ENCODE measurements at places on chromosomes 3 and 15.

GRCh38 chr3:50950591-50950990, 275.9 kb downstream of the DOCK3 start:
- no peak overlapping the region for H3K27ac ChIP-seq
- peak overlapping the region; percentile 64 for H3K4me3 ChIP-seq
- H3K27me3 ChIP-seq: peaks cover 10% of the 10 kb centered on the region

DNA sequence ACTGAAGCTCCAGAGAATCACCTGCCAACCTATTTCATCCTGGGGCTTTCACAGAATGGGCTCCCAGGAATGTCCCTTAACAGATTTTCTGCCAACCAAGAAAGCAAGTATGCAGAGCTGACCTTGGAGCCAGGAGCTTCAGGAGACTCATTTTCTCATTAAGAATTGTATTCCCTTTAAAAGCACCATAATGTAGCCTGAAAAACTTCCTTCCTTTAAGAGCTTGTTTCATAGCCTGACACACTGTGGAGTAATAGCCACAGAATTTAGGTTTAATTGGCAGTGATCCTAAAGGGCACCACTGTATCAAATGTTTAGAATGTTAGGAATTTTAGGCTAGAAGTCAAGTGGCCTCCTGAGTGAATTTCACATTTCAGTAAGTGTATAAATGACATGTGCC, 309.8 kb downstream of the GBE1 start:
- DNase-seq: no peak
- no peaks in the 10 kb centered on the region for H3K4me1 ChIP-seq
- no peak overlapping the region for H3K4me3 ChIP-seq
- no peaks in the 10 kb centered on the region for H3K36me3 ChIP-seq
- no peak overlapping the region for H3K27ac ChIP-seq

- no peak for DNase-seq
- H3K4me3 ChIP-seq: no peak overlapping the region
- no peak overlapping the region for H3K27ac ChIP-seq
- no peaks in the 10 kb centered on the region for H3K36me3 ChIP-seq
- H3K4me1 ChIP-seq: no peaks in the 10 kb centered on the region
These were observed 49.8 kb upstream of the CTDSPL start for GRCh38 chr3:37811625-37812498.

DNA sequence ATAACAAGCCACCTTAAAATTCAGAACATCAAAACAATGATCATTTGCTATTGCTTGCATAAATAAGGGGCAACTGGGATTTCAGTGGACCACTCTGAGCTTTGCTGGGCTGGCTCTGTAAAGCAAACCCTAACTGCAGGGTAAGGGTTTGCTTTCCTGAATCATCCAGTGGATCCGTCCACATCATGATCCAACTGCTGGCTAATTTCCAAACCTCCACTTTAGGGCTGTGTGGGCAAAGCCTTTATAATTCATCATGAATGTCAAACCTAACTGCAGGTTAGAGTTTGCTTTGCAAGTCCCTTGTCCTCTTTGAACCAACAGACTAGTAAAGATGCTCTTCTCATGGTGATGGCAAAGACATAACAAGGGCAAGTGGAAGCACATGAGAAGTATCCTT, 76.1 kb downstream of the SYNPR start:
- peaks cover 8% of the 10 kb centered on the region for H3K27me3 ChIP-seq
- no peaks in the 10 kb centered on the region for H3K36me3 ChIP-seq
- DNase-seq: no peak
- H3K4me3 ChIP-seq: no peak overlapping the region
- no peaks in the 10 kb centered on the region for H3K4me1 ChIP-seq
- no peak overlapping the region for H3K27ac ChIP-seq

DNA sequence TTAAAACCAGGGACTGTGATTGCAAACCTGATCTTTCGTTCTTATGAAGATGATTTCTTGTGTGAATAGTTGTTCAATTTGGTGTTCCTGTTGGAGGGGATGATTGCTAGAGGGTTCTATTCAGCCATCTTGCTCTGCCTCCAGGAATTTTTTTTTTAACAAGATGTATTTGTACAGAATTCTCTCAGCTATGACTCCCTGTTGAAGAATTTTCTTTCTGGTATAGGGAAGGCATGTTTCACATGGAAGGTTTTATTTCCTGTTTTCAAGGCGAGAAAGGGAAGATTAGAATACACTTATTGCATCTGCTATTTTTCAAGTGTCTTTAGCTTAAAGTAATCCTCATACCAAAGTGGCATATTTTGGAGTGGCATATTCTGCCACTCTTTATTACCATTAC, 5.6 kb upstream of the LRRC34 start:
- peaks cover 35% of the 10 kb centered on the region for H3K27me3 ChIP-seq
- H3K27ac ChIP-seq: no peak overlapping the region
- H3K4me3 ChIP-seq: no peak overlapping the region
- no peak for DNase-seq
- peaks cover 10% of the 10 kb centered on the region for H3K4me1 ChIP-seq
- H3K36me3 ChIP-seq: peaks cover 12% of the 10 kb centered on the region

GRCh38 chr3:72383883-72384282, 464.4 kb downstream of the SHQ1 start:
- no peak overlapping the region for H3K4me3 ChIP-seq
- no peak for DNase-seq
- no peaks in the 10 kb centered on the region for H3K27me3 ChIP-seq
- peaks cover 31% of the 10 kb centered on the region for H3K36me3 ChIP-seq
- H3K4me1 ChIP-seq: peaks cover 84% of the 10 kb centered on the region
- H3K27ac ChIP-seq: peak overlapping the region; percentile 26

DNA sequence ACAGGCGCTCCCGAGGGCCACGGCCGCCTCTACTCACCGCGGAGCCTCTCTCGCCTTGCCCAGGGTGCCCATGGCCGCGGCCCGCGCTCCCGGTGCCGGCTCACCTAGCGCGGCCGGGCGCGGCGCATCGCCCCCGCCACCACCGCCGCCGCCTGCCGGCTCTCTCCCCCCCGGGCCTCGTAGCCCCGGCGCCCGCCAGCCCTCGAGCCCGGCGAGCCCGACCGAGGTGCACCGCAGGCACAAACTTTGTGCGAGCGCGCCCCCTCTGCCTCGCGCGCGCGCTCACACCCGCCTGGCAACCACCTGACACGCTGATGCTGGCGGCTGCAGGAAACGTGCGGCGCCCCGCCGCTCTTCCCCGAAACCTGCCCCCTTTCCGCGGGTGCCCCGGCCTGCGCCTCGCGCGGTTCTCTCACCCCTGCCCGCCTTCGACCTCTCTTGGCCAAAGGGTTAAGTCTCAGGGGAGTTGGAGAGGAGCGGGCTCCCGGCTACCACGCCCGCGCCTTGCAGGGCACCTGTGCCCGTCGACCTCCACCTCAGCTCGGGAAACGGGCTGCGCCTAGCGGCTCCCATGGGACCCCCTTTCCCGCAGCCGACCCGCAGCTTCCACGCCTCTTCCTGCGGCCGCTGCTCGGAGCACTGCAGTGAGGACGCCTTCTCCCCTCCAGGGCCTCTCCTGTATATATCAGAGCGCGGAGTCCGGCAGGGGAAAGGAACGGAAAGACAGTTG, at the start of gene RASGRP1:
RASGRP1 (minus strand) TSS at position 258 of the 730 bp plus-strand sequence; CDS start at position 72, 186 bp downstream.
- H3K27ac ChIP-seq: peak within 1 kb of the TSS; percentile 98
- H3K4me3 ChIP-seq: peak within 1 kb of the TSS; percentile 97
- peak; percentile 84 for DNase-seq

DNA sequence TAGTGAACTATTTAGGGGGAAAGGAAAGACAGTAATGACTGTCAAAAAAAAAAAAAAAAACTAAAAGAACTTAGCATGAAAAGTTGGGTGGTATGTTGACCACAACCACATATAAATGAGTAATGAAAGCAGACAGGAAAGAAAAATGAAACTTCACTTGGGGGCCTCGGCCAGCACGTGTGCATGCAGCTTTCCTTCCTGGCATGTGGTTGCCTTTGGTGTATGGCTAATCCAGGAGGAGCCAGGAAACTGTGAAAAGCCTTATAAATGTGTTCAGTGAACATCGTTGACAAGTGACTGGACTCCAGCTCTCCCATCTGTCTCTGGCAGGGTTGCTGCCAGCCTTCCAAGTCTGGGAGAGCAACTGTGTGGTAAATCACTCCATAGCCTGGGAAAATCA, 195.1 kb downstream of the DTWD1 start:
- peaks cover 22% of the 10 kb centered on the region for H3K4me1 ChIP-seq
- no peaks in the 10 kb centered on the region for H3K36me3 ChIP-seq
- H3K27me3 ChIP-seq: peaks cover 2% of the 10 kb centered on the region
- no peak overlapping the region for H3K4me3 ChIP-seq

GRCh38 chr15:29074045-29074444, 188.3 kb downstream of the APBA2 start:
- H3K4me1 ChIP-seq: no peaks in the 10 kb centered on the region
- no peaks in the 10 kb centered on the region for H3K36me3 ChIP-seq

DNA sequence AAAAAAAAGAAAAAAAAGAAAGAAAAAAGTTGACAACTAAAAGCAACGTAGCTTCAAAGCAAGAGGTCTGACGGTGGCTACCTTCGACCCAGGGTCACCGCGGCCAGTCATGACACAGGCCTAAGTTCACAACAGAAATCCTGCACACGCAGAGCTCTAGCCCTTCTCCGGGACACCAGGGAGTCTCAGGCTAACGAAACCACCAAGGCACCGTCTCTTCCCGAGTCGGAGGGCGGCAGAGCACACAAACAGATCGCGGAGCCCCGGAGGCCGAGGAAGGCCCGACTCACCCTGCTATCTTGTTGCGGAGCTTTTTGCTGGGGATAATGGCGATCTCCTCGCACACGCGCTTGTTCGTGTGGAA, 584 bp downstream of the RPS17 start:
- peak overlapping the region; percentile 88 for H3K27ac ChIP-seq
- DNase-seq: no peak
- H3K4me1 ChIP-seq: peaks cover 21% of the 10 kb centered on the region
- H3K27me3 ChIP-seq: no peaks in the 10 kb centered on the region
- peaks cover 58% of the 10 kb centered on the region for H3K36me3 ChIP-seq

GRCh38 chr15:73637527-73637926, 4.3 kb upstream of the NPTN start:
- peaks cover 17% of the 10 kb centered on the region for H3K4me1 ChIP-seq
- H3K27me3 ChIP-seq: peaks cover 31% of the 10 kb centered on the region
- H3K36me3 ChIP-seq: no peaks in the 10 kb centered on the region
- no peak for DNase-seq

DNA sequence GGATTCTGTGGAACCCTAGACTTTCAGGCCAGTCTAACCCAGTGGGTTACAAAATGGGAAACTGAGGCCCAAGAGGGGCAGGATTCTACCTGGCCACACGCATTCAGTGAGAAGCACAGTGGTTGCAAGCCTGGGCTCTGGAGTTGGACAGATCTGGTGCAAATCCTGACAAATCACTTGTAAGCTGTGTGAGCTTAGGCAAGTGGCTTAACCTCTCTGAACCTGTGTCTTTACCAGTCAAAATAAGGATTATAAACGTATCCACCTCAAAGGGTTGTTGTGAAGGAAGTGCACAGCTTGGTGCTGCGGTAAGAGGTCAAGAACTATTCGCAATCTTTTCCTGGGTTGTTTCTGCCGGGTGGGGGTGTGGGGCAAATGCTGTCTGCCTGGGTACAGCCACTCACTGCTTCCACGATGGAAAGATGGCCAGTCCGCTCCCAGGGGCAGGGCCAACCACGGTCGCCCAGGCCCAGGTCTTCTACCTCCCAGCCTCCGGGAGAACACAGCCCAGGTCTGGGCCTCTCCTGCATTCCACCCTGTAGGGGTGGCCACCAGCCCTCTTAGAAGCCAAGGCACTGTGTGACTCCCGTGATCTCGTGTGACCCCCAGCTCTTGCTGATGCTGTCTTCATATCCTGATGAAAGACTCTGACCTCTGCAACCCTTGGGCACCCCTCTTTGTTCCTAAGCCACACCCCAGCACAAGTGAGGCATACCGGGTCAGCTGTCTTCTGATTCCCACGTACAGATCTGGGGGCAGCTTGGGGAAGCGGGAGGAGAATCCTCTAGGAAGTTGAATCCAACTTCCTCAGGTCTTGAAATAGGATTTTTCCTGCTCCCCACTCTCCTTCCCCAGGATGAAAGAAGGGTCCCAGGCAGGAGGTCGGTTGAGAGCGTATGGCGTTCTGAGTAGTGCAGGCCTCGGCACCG, 1.5 kb downstream of the CHRNA3 start:
- H3K36me3 ChIP-seq: no peaks in the 10 kb centered on the region
- peaks cover 3% of the 10 kb centered on the region for H3K4me1 ChIP-seq
- DNase-seq: no peak
- peaks cover 46% of the 10 kb centered on the region for H3K27me3 ChIP-seq

DNA sequence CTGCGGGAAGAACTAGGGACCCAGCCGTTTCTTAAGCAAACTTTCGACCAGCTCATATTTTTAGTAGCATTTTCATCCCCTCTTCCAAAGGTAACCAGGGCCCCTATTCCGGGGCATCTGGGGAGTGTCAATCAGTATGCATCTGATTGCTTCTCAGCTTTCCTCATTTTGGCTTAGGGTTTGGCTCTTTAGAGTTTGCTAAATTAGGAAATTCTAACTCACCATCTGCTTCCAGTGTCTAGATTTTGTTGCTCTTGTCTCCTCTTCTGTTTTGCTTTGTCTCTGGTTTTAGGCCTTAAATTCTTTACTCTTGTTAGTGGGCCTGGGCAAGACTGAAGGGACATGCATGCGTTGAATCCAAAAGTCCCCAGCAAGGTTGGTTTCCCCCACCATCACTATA, 9.6 kb upstream of the ABTB1 start:
- peaks cover 2% of the 10 kb centered on the region for H3K4me1 ChIP-seq
- no peak overlapping the region for H3K27ac ChIP-seq
- H3K4me3 ChIP-seq: no peak overlapping the region
- DNase-seq: no peak
- peaks cover 15% of the 10 kb centered on the region for H3K27me3 ChIP-seq

DNA sequence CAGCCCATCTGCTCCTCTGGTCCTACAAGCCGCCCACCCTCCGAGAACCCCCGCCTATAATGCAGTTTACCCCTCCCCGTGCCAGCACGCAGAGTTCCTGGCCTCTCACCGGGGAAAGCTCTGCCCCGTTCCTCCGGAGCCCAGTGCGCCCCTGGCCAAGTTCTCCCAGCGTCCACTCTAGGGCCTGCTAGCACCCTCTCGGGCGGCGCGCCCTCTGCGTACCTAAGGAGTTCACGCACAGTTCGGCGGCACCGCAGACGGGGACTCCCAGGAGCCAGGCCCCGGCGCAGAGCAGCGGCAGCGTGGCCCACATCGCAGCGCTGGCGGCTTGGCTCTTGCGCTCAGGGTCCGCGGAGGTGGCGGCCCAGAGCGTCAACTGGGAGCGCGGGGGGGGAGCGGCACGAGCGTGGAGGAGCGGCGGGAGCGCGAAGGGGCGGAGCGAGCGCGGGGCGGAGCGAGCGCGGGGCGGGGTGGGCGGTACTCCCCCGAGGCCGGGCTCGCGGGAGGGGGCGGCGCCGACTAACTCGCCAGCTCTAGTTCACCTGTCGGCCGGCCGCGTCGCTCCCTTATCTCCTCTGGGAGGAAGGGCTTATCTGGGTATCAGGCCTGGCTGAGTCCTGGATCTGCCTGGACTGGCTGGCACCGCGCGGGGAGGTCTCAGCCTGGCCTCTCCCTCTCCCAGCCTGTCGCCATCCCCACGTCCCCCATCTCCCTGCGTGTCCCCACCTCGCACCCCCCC, at the start of gene CTSH:
CTSH (minus strand) TSS at position 378 of the 739 bp plus-strand sequence; CDS start at position 313, 65 bp downstream.
- H3K36me3 ChIP-seq: peaks cover 8% of the 10 kb centered on the region
- peak within 1 kb of the TSS; percentile 26 for H3K27ac ChIP-seq
- DNase-seq: peak; percentile 58
- peaks cover 26% of the 10 kb centered on the region for H3K27me3 ChIP-seq
- peaks cover 3% of the 10 kb centered on the region for H3K4me1 ChIP-seq
- peak within 1 kb of the TSS; percentile 82 for H3K4me3 ChIP-seq

GRCh38 chr3:24686808-24687207, 192.2 kb upstream of the THRB start:
- H3K36me3 ChIP-seq: no peaks in the 10 kb centered on the region
- no peak overlapping the region for H3K4me3 ChIP-seq
- no peak overlapping the region for H3K27ac ChIP-seq
- no peak for DNase-seq
- H3K27me3 ChIP-seq: peaks cover 38% of the 10 kb centered on the region
